Stimulated activated CD8-positive, alpha-beta memory T cell treated with anti-CD3 and anti-CD28 coated beads, Interleukin-7, amount 100 ng/mL, for 1 hour (primary cell): ENCODE measurements at places on chromosomes 1 and 21.

GRCh38 chr1:6454856-6455751 is 10.9 kb downstream of the TNFRSF25 start:
- no peak for DNase-seq

GRCh38 chr1:8283058-8283884 is 34.6 kb upstream of the SLC45A1 start:
- no peak for DNase-seq

GRCh38 chr1:218573925-218574324 is 228.8 kb downstream of the TGFB2 start:
- DNase-seq: no peak

DNA sequence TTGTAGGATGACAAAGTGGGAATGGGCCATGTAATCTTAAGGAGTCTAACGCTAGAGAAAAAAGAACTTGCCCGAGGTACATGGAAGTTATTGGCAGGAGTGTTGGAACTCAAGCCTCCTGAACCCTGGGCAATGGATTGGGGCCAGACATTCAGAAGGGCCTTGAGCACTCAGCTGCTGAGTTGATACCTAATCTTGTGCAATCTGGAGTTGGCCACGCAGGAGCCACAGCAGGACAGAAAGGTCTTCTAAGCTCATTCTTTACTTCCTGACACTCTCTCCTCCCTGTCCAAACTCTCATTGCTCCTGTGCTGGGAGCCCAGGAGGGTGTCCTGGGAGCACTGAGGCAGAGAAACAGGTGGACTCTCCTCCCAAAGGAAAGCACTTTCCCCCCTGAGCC is 25.1 kb upstream of the CSF1 start:
- no peak for DNase-seq

DNA sequence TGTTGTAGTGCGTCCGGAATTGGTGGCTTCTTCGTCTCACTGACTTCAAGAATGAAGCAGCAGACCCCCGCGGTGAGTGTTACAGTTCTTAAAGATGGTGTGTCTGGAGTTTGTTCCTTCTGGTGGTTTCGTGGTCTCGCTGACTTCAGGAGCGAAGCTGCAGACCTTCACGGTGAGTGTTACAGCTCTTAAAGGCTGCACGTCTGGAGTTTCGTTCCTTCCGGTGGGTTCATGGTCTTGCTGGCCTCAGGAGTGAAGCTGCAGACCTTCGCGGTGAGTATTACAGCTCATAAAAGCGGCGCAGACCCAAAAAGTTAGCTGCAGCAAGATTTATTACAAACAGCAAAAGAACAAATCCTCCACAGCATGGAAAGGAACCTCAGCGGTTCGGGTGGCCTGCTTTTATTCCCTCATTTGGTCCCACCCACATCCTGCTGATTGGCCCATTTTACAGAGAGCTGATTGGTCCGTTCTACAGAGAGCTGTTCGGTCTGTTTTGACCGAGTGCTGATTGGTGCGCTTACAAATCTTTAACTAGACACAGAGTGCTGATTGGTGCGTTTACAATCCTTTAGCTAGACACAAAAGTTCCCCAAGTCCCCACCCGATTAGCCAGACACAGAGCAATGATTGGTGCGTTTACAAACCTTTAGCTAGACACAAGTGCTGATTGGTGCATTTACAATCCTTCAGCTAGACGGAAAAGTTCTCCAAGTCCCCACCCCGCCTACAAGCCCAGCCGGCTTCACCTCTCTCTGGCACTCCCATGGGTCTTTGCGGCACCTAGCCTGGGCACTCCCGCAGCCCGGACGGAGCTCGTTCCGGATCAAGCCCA is 49.6 kb upstream of the KRTAP19-8 start:
- DNase-seq: no peak

DNA sequence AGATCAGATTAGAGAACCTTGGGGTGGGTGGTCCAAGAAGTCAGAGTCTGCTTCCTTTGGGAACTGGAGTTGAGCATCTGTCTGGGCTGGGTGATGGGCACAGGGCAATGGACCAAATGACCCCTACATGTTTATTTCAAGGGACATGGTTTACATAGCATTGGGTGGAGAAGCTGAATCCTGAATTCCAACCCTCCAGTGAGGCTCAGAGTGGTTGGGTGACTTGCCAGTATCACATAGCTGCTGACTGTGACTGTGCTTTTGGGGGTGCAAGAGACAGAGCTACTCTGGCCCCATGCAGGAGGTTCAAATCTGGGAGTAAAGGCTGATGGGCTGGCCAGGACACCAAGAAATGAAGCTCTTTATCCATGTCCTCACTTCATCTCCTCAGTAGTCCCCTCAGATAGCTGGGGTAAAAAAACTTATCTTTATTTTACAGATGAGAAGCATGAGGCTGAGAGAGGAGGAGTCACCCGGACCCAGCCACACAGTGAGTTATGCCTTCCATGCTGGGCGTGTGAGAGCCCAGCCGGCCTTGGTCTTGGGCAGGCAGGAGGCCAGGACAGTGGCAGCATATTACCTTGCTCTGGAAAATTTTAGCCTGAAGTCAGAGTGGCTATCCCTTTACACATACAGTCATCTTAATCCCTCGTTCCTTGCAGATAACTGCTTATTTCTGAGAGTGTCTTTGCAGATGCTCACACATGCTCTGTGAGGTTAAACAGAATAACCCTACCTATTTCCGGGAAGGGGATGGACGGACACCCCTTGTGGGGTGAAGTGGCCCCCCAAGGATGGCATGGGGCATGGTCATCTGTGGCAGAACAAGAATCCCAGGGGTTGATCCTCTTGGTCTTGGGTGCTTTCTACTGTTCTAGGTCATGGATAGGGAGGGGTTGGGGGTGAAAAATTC is 2.8 kb upstream of the SERINC2 start:
- DNase-seq: no peak

- DNase-seq: no peak
These were observed 14.9 kb downstream of the RAD54L start for GRCh38 chr1:46262508-46262907.

DNA sequence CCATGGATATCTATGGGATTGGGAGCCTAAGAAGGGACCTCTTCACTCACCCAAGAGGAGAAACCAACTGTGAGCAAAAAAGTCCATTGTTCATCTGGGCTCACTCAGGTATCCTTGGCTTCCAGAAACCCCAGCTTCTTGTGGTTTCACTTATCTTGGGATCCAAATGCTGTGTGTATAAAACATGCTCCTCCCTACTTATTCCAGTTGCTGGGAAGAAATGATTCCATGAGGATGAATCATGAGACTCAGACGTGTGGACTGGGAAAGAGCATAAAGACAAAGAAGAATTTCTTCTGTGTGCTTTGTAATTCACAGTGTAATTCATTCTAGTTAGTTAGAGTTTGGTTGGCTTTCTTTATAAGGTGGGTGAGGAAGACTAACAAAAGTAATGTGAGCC is 283.7 kb downstream of the ZNF648 start:
- no peak for DNase-seq

- DNase-seq: no peak
These were observed 57.4 kb upstream of the ADAMTS5 start for GRCh38 chr21:27024301-27024700.

- no peak for DNase-seq
These were observed 35.5 kb downstream of the CAPN2 start for GRCh38 chr1:223747838-223748335.

DNA sequence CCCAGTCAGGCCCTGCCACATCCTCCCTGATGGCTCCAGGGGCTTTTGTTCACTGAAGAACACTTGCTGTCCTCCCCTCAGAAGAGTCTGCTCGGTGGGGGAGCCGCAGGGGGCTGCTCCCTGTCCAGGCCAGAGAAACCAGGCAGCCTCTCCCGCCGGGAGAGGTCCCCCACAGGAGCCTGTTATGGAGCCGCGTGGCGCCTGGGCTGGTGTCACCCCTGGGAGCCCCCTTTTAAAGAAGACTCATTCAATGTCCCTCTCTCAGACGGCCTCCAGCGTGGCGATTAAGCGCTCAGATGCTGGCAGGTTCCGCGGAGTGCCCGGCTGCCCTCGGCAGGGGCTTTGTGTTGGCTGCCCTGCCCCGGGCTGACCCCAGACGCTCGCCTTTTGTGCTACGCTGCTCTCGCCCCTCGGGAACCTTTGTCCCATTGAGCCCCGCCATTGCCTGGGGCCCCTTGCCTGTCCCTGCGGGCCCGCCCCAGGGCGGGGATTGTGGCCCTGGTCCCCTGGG is 43.1 kb downstream of the SKI start:
- no peak for DNase-seq

DNA sequence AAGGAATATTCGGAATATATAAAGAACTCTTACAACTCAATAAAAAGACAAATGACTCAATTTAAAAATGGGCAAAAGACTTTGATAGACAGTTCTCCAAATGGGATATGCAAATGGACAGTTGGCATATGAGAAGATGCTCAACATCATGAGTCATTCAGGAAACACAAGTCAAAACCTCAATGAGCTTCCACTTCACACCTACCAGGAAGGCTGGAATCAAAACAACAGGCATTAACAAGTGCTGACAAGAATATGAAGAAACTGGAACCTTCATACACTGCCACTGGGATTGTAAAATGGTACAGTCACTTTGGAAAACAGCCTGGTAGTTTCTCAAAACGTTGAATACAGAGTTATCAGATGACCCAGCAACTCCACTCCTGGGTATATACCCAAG is 17.2 kb downstream of the PGBD5 start:
- DNase-seq: no peak

- no peak for DNase-seq
These were observed 15.4 kb downstream of the PPIE start for GRCh38 chr1:39754026-39754570.

- DNase-seq: no peak
These were observed 2.7 kb downstream of the DIO1 start for GRCh38 chr1:53896635-53897229.

- DNase-seq: no peak
These were observed 6.6 kb upstream of the SIM2 start for GRCh38 chr21:36692114-36692834.

DNA sequence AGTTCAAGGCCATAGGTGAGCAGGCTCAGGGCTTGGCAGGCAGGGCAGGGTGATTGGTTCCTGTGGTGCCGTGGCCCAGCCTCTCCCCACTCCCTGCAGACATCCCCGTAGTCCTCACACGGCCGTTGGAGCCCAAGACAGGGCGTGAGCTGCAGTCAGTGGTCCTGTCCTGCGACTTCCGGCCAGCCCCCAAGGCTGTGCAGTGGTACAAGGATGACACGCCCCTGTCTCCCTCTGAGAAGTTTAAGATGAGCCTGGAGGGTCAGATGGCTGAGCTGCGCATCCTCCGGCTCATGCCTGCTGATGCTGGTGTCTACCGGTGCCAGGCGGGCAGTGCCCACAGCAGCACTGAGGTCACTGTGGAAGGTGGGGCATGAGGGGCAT is 71.9 kb downstream of the OBSCN start:
- DNase-seq: no peak

DNA sequence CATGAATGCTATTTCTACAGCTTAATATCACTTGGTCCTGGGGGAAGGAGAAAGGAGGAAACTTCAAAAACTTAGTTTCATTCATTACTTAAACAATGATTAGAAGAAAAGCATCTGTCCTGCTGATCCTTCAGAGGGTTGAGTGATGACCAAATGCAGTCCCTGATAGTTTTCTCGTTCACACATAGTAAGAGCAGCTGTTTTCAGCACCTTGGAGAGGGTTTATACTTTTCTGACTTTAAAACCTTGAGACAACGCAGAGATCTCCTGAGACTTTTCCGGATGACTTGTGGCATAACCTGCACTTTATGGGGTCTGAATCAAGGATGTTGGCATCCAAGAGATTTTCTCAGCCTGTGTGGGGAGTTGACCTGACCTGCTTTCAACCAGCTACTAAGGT is 94.0 kb upstream of the KCND3 start:
- no peak for DNase-seq

- no peak for DNase-seq
These were observed 4.8 kb upstream of the GJC2 start for GRCh38 chr1:228144993-228145343.

DNA sequence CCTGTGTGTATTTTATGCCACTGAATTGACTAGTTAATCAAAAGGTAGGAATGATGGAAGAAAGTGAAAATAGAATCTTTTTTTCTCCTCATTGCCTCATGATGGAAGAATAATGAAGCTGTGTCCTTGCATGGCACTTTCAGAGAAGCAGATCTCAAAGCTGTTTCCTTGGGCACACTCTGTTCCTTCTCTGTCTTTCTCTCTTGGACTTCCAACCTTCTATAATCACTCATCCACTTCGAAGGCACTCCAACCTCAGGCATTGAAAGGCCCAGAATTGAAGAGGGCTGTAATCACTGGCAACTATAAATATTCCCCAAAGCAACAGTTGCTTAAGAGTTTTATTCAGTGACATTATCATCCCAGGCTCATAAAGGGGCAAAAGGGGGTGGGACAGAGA is 31.1 kb upstream of the DNASE2B start:
- no peak for DNase-seq

DNA sequence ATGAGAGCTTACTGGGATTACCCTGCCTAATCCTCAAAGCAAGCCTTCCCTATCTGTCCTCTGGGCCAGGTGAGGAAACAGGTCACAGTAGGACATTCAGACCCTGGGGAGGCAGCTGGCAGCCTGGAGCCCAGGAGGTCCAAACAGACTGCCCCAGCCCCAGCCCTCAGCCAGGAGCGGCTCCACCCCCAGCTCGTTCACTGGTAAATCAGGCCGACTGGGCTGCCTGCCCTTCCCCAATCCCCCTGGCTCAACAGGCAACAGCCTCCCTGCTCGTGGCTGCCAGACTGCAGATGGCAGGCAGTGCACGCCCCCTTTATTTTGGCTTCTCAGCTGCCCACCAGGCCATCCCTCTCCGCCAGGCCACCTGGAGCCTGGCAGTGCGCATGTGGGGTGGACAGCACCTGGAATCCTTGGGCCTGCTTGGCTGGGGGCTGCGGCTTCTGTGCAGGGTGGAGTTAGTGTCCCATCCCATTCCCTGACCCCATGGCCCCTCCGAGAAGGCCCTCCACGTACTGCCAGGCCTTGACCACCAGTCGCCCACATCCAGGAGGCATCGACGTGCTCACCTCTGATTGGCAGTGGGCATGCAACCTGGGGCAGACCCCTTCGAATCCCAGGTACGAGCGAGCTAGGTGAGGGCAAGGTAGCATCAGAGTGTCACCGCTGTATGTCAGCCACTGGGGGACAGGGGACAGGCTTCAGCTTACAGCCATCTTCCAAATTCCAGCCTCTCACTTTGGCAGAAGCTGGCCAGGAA is 11.2 kb upstream of the ZNF670 start:
- DNase-seq: no peak

GRCh38 chr1:117663156-117663902 is 57.5 kb downstream of the TENT5C start:
- no peak for DNase-seq

DNA sequence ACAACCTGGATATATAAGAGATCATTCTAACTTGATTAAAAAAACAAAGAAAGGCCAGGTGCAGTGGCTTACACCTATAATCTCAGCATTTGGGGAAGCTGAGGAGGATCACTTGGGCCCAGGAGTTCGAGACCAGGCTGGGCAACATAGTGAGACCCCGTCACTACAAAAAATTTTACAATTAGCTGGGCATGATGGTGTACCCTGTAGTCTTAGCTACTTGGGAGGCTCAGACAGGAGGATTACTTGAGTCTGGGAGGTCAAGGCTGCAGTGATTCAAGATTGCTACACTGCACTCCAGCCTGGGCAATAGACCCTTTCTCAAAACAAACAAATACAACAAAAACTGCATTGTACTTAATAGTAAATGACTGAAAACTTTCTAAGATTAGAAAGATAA is 169.3 kb downstream of the SLC45A1 start:
- no peak for DNase-seq
